ENCODE measurements at places on chromosomes 16 and 17. TPM values are rescaled to one million over a fixed set of nuclear protein-coding genes. Genes with fewer than 3 reads are reported as not detected.

Gene CDK5R1
- 1.6 TPM for total RNA-seq

Gene CES3
- not detected for total RNA-seq

Gene EVPL
- not detected for total RNA-seq

Gene HSPB9
- total RNA-seq = not detected

Gene TRAF4
- total RNA-seq = 32.6 TPM

Gene SPNS2
- not detected for total RNA-seq

Gene CARD14
- 0.43 TPM for total RNA-seq

Gene RBFOX1
- not detected for total RNA-seq

Gene KCNJ16
- total RNA-seq = not detected

Gene EPX
- total RNA-seq = not detected

Gene AXIN2
- 1.1 TPM for total RNA-seq

Gene SCARF1
- 0.44 TPM for total RNA-seq

Gene CEMP1
- not detected for total RNA-seq

Gene CPNE7
- 25.6 TPM for total RNA-seq

Gene CCL11
- total RNA-seq = not detected

Gene EMC8
- total RNA-seq = 41.8 TPM

Gene KRTAP9-8
- total RNA-seq = not detected

Gene BHLHA9
- not detected for total RNA-seq

Gene ABCA6
- total RNA-seq = 7.7 TPM

Gene TNFSF12
- 10.7 TPM for total RNA-seq

Gene GCGR
- total RNA-seq = not detected

Gene ZNF19
- 2.4 TPM for total RNA-seq

Gene INCA1
- 0.22 TPM for total RNA-seq

Gene ZNF469
- total RNA-seq = 8.9 TPM

Gene KLHL10
- not detected for total RNA-seq

Gene ABCA10
- 2.2 TPM for total RNA-seq

Gene NPIPB13
- 0.29 TPM for total RNA-seq

Gene MT4
- total RNA-seq = not detected

Gene SPIRE2
- 7.0 TPM for total RNA-seq

Gene PRSS36
- not detected for total RNA-seq

Gene KIF2B
- not detected for total RNA-seq

Gene MPP2
- total RNA-seq = 0.43 TPM

Gene ABCC11
- under 0.01 TPM for total RNA-seq

Gene FOXN1
- total RNA-seq = not detected

Gene TPSD1
- not detected for total RNA-seq

Gene GDPD3
- total RNA-seq = 1.7 TPM

Gene TM4SF5
- total RNA-seq = not detected

Gene MYL4
- total RNA-seq = not detected

Gene PHOSPHO1
- 0.66 TPM for total RNA-seq

Gene TMEM92
- not detected for total RNA-seq

Gene CTRB2
- total RNA-seq = not detected

Gene GPR139
- total RNA-seq = not detected

Gene TEX19
- total RNA-seq = not detected

Gene KRTAP4-3
- total RNA-seq = not detected

Gene CCDC200
- not detected for total RNA-seq

Gene SOCS7
- 15.3 TPM for total RNA-seq

Gene IRX5
- total RNA-seq = 0.29 TPM

Gene CDK5RAP3
- total RNA-seq = 85.3 TPM

Gene B3GNT9
- 63.7 TPM for total RNA-seq

Gene OSGIN1
- 5.9 TPM for total RNA-seq

Gene ZNHIT3
- total RNA-seq = 23.6 TPM

Gene PTGES3L
- 1.9 TPM for total RNA-seq

Gene PPY
- not detected for total RNA-seq

Gene MT1G
- total RNA-seq = not detected

Gene GRAP
- total RNA-seq = under 0.01 TPM
